SK-N-SH (cell line): ENCODE measurements at places on chromosomes 11 and 22. TPM values are rescaled to one million over a fixed set of nuclear protein-coding genes. Genes with fewer than 3 reads are reported as not detected.

Gene CSF2RB
- polyA plus RNA-seq, result not detected in 2 replicates

Gene ACTN3
- polyA plus RNA-seq, result 0.02 and 0.03 TPM in 2 replicates

DNA sequence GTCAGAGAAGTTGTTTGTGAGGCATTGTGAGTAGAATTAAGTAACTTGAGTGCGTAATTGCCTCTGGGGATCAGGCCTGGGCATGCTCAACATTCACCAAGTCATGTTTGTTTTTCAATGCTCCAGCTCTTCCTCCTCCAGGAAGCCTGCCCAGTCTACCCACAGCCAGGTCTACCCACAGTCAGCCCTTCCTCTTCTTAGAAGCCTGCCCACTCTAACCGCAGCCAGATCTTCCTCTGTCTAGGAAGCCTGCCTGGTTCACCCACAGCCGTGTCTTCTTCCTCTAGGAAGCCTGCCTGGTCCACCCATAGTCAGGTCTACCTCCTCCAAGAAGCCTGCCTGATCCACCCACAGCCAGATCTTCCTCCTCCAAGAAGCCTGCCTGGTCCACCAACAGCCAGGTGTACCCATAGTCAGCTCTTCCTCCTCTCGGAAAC is 25.0 kb downstream of the LRP5 start:
- no peak for DNase-seq
- H3K36me3 ChIP-seq, result no peaks in the 10 kb centered on the region
- no peak overlapping the region for H3K4me3 ChIP-seq
- H3K27me3 ChIP-seq, result no peaks in the 10 kb centered on the region

- no peak overlapping the region for H3K27ac ChIP-seq
- peak; percentile 69 for DNase-seq
- no peak overlapping the region for H3K4me3 ChIP-seq
- peaks cover 2% of the 10 kb centered on the region; the same call in 1 of the 2 replicates for H3K4me1 ChIP-seq
- H3K27me3 ChIP-seq, result peaks cover 24% of the 10 kb centered on the region
- no peaks in the 10 kb centered on the region for H3K36me3 ChIP-seq
These were observed 7.3 kb upstream of the SYT7 start for GRCh38 chr11:61587951-61588727.

DNA sequence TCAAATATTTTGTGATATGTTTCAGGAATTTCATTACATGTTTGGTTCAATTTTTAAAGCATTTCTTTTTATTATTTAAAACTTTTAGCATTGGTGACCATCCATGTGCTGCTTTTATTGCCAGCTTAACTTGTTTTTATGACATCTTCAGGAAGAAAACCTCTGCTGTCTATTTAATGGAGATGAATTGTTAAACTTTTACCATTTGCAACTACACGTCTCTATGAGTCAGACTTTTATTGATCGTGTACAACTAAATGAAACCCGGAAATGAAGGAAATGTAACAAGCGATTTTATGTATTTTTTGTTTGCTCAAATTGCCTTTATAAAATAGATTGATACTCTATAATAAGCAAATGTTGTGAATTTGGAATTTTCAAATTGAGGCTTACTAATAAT is 113.0 kb downstream of the PTPRJ start:
- DNase-seq, result no peak
- H3K27me3 ChIP-seq, result no peaks in the 10 kb centered on the region
- no peaks in the 10 kb centered on the region for H3K36me3 ChIP-seq
- H3K27ac ChIP-seq, result no peak overlapping the region
- peaks cover 30% of the 10 kb centered on the region; the same call in 1 of the 2 replicates for H3K4me1 ChIP-seq

DNA sequence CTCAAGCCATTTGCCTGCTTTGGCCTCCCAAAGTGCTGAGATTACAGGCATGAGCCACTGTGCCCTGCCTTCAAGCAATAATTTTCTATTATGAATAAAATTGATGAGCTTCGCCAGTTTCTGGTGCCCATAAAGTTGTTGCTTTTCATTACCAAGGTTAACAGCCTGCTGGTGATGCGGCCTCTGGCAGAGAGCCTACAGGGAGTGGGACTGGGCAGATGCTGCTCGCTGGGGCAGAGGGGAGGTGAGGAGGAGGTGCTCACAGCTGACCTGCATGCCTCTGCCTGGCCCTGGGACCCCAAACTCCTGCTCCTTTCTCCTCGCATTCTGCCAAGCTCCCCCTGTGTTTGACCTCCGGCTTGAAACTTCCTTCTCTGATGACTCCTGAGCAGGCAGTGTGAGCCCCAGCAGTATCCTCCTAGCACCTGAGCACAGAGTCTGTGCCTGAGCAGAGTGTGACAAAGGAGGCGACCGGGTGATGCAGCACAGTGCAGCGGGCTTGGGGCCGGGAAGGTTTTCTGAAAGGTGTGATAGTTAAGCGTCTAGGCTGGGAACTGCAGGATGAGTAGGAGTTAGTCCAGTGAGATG is 56.1 kb upstream of the B3GAT1 start:
- no peaks in the 10 kb centered on the region for H3K36me3 ChIP-seq
- no peak overlapping the region for H3K4me3 ChIP-seq
- no peaks in the 10 kb centered on the region for H3K27me3 ChIP-seq
- H3K4me1 ChIP-seq, result no peaks in the 10 kb centered on the region; the same call in 1 of the 2 replicates

DNA sequence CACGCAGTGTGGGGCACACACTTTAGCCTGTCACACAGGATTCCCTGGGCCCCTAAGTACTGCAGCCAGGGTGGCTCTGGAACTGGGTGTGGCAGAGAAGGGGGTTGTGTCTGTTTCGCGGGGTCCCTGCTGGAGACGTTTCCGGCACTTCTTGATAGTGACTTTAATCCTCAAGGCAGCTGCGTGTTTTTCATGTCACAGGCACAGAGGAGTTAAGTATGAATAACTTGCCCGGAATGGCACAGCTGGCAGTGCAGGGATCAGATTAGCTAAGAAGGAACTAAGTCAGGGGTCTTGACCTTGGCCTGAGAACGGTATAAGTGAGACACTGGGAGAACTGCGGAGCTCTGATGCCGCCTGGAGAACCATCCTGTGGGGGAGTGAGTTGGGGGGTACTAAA is 7.5 kb upstream of the KRTAP5-7 start:
- H3K27me3 ChIP-seq, result no peaks in the 10 kb centered on the region
- H3K4me1 ChIP-seq, result no peaks in the 10 kb centered on the region
- no peak for DNase-seq
- no peaks in the 10 kb centered on the region for H3K36me3 ChIP-seq
- H3K27ac ChIP-seq, result no peak overlapping the region
- no peak overlapping the region for H3K4me3 ChIP-seq

- peaks cover 82% of the 10 kb centered on the region for H3K36me3 ChIP-seq
- no peaks in the 10 kb centered on the region for H3K27me3 ChIP-seq
- no peak overlapping the region for H3K4me3 ChIP-seq
These were observed 17.3 kb downstream of the TRAF6 start for GRCh38 chr11:36492724-36493304.

GRCh38 chr11:93075782-93076181 is 106.3 kb downstream of the MTNR1B start:
- no peaks in the 10 kb centered on the region for H3K36me3 ChIP-seq
- no peak overlapping the region for H3K4me3 ChIP-seq
- no peaks in the 10 kb centered on the region for H3K4me1 ChIP-seq
- no peak for DNase-seq

GRCh38 chr22:44287121-44287693 is 25.5 kb downstream of the SHISAL1 start:
- no peaks in the 10 kb centered on the region for H3K36me3 ChIP-seq
- no peaks in the 10 kb centered on the region for H3K4me1 ChIP-seq
- no peak for DNase-seq
- no peak overlapping the region for H3K4me3 ChIP-seq

Gene C11orf91
- 0.10 and 0.15 TPM in 2 replicates for polyA plus RNA-seq

- no peaks in the 10 kb centered on the region for H3K36me3 ChIP-seq
- H3K27ac ChIP-seq, result no peak overlapping the region
- no peak overlapping the region for H3K4me3 ChIP-seq
- DNase-seq, result no peak
These were observed 45.1 kb upstream of the TSPAN18 start for GRCh38 chr11:44681698-44682097.
